ENCODE measurements at places on chromosomes 3 and 15.

DNA sequence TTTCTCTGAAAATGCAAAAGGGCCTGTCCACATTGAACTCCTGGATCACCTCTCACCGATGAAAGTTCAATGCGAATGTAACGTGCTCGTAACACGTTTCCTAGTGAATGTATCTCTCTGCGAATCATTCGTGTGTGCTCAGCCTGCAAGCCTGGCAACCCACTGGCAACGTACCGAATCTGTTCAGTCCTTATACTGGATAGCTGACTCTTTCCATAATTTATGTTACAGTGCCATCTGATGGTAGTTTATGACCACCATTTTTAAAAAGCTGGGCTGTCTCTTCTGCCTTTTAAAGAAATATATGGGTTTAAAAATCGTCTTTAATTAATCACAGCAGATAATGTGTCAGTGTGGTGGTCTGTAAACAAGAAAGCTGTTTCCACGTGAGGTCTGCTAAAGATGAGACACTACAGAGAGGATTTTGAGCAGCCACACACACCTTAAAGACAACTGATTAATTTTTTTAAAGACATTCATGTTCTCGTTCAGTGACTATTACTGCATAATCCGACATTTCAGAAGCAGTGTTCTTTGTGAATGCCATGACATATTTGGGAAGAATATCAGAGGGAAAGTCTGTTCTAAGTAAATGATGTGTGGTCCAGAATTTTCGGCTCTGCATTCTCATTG, 69.4 kb upstream of the FOXP1 start:
- peak; percentile 73 for DNase-seq

DNA sequence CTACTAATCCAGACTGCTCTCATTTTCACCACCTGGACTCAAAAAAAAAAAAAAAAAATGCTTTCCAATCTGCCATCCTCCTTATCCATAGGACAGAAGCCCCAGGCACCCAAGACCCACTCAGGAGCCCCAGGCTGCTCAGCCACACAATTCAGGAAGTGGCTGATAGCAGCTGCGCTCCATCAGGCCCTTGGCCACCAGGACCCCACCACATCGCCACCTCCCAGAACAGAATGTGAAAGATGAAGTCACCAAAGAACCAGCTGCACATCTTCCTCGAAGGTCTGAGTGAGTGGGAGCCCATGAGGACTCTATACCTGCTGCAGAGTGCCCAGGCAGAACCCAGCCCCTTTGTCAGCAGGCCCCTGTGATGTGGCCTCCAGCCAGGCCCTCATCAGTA, 19.5 kb downstream of the POC1A start:
- DNase-seq = no peak

GRCh38 chr3:111859061-111859973, at the start of gene PHLDB2:
Gene PHLDB2, plus strand, starts transcription at chr3:111859265. Its CDS starts 24,813 bp downstream, at chr3:111884078.
- DNase-seq = no peak

- no peak for DNase-seq
Observed at GRCh38 chr3:42276141-42277132, 10.5 kb upstream of the CCK start.

- no peak for DNase-seq
Observed at GRCh38 chr3:18868911-18869689, 279.2 kb upstream of the KCNH8 start.

- DNase-seq = no peak
Observed at GRCh38 chr3:55683666-55684270, 196.7 kb upstream of the WNT5A start.

GRCh38 chr3:15217841-15218267, 11.8 kb downstream of the CAPN7 start:
- no peak for DNase-seq

- no peak for DNase-seq
Observed at GRCh38 chr15:58734859-58735258, 14.6 kb downstream of the ADAM10 start.

DNA sequence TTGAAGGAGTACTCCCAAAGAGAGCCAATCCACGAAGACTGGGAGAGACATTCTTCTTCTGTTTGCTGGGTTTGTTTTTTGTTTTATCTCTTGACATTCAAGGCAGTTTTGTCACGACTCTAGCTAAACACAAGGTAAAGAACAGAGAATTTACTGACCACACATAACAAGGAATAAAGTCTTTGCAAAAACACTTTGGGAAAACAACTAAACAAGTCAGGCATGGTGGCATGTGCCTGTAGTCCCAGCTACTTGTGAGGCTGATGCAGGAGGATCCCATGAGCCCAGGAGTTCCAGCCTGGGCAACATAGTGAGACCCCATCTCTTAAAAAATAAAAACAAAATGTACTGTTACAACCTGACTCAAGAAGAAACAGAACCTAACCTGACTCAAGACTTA, 28.0 kb downstream of the TBC1D5 start:
- DNase-seq = no peak

DNA sequence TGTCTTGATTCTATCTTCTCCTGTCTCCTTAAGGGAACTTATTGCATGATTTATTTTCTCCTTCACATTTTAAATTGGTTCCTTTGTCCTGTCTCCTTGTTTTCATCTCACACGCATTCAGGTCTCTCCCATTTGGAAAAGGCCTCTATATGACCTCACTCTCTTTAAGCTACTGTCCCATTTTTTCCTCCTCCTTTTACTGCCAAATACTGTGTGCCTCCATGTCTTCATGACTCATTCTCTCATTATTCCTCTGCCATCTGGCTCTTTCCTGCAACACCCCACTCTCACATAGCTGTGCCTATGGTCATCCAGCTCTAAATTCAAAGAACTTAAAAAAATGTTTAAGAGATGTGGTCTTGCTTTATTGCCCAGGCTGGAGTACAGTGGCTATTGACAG, 48.0 kb downstream of the TYRO3 start:
- no peak for DNase-seq
